ENCODE measurements at places on chromosomes 5 and 9.

DNA sequence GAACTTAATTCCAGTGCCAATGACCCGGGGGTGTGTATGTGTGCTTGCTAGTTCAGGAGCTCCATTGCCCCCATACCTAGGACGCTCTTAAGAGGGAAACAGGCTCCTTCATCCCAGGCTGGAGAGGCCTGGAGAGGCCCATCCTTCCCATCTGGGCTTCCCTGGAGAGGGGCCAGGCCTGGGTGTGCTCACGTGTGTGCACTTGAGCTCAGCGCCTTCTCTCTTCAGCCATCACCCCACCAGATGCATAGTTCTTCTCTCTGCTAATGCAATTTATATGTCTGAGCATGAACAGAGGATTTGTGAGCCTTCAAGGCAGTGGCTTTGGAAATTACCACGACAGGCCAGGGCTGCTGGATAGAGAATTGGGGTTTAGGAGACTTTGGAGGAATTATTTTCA lies 48.6 kb upstream of the SHB start:
- DNase-seq, result no peak

- no peak for DNase-seq
Measured at GRCh38 chr9:119375892-119376291, 6.7 kb upstream of the BRINP1 start.

- DNase-seq, result no peak
Measured at GRCh38 chr5:139642213-139642612, 5.9 kb upstream of the CXXC5 start.

DNA sequence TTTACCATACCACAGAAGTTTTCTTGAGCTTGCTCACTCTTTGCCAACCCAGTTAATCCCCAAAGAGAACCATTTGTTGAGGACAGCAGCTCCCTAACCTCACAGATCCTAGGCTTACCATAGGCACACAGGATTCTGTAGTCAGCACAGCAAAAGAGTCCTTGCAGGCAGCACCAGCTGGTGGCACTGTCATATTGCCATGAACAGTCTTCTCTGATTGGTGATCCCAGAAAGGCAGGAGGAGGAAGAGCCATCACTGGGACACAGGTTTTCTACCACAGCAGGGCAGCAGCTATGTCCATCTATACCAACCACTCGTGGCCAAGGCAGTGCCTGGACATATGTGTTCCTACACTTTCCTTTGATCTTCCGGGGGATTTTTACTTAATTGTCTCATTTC lies 297.1 kb upstream of the CD180 start:
- no peak for DNase-seq

- no peak for DNase-seq
Measured at GRCh38 chr5:122699201-122699600, 75.7 kb upstream of the SNX2 start.

GRCh38 chr5:136598802-136599404 lies 233.6 kb upstream of the TRPC7 start:
- no peak for DNase-seq

- no peak for DNase-seq
Measured at GRCh38 chr5:172178301-172178987, 9.6 kb downstream of the STK10 start.

- DNase-seq, result no peak
Measured at GRCh38 chr5:119339344-119339743, 16.5 kb upstream of the TNFAIP8 start.

DNA sequence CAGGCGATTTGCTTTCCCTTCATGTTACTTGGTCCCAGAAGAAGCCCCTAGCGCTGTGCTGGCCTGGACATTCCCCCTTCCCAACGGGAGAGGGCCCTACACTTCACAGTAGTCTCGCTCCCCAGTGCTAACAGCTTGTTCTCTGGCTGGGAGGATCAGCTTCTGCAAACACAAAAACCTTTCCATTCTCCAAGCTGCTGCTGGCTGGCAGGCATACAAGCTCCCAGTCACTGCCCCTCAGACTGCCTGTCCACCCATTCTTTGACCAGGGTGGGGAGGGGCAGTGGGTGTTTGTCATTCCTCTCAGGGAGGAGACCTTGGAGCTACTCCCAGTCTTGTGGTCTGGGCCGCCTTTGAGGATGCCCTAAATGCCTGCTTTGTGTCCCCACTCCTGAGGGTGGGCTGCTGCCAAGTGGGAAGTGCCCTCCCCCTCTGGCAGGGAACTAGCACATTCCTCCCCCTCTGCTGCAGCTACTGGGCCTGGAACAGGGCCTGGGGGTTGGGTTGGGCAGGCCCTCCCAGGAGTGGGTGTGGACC lies 20.8 kb downstream of the ENHO start:
- no peak for DNase-seq

DNA sequence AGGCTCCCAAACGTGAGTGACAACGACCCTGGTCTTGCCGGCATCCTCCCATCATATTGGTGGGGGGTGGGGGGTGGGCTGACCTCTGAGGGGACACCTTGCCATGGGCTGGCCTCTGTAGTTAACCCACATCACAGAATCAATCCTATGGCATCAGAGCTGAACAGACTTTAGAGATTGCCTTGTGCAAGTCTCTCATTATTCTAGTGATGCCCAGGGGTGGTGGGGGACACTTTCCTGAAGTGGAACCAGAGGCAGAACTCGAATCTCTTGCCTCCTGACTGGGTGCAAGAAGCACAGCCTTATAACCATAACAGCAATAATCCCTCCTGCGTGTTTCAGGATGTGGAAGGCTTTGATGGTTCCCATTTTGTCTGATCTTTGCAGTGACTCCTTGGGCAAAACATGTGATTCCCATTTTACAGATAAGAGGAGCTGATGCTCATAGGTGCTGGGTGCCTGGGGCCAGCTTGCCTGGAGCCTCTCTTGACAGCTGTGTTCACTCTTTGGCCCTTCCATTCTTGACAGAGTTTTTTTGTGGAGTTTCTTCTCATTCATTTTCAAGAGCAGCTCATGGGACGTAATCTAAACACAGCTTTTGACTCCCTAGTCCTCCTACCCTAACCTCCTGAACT lies 18.6 kb upstream of the PITX1 start:
- DNase-seq, result no peak

DNA sequence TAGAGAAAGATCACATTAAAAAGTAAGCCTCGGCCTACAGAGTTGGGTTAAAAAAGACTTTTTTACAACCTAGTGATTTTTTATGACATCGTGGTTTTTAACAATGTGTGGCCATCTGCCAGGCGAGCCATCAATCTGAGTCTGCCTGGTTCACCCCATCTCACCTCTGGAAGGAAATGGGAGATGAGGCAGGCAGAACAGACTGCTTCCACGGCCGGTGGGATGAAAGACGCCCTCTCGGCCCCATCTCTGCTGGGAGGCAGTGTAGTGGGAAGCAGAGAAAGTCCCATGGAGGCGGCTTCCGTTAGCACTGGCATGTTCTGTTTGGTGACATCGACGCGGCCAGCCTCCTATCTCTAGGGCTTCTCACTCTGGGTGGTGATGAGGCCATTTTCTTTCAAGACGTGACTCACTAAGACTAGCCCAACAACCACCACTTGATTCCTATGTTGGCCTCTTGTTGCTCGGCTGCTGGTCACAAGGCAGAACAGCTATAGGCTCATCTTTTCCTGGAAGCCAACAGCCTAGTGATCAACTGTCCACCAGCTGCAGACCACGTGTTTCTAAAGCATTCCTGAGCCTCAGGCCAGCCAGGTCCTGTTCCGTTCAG lies 132.4 kb upstream of the OTULINL start:
- DNase-seq, result no peak

DNA sequence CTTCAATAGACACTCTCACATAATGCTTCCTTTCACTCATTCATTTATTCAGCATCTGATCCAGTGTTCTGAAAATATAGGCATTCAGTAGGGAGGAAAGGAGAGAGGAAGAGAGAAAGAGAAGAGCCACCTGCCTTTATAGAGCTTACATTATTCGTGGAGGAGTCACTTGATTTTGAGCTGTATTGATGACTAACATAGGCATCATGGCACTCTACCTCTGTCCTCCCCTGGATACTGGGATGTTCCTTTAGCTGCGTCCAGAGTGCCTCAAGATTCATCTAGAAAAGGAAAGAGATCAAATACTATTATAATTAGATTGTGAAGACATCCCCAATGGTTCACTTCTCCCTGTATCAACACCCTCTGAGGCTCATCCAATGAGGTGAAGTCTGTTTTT lies 345.1 kb downstream of the SPATA31D1 start:
- no peak for DNase-seq

GRCh38 chr5:53323943-53324642 lies 156.3 kb upstream of the FST start:
- DNase-seq, result no peak

DNA sequence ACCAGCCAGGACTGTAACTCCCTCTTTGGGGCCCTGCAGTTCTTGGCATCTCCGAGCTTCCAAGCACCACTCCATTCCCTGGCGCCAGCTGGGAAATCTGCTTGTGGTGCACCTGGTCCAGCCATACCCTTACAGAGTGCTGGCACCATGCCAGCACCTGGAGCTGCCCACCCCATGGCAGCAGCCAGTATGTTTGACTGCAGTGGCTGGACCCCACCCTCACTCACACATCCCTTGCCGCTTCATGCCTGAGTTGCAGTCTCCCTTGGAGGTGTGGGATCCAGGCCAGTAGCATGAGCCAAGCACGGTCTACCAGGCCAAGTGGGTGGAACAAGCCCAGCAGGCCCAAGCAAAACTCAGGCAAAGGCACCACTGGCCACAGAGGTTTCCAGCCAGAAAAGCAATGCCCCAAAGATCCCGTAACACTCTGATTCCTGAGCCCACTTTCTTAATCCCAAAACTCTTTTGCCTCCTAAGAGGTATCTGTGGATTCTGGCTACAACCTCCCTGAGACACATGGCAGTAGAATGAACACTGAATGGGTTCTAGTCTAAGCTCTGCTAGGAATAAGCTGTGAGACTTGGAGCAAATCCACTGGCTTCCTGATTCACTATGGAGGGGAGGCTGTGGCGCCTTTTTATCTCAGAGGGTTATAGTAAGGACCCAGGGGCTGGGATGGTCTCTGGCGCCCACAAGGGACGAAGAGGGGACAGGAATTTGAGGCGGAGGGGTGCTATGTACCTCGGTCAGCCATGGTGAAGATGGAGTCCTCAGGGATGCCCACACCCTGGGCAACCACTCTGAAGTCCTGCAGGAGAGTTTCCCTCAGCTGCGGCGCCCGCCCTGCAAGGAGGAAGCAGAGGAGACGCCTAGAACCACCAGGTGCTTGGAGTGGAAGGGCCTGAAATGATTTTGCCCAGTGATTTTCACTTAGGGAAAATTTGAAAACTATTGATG lies 5.6 kb downstream of the AMBP start:
- no peak for DNase-seq

DNA sequence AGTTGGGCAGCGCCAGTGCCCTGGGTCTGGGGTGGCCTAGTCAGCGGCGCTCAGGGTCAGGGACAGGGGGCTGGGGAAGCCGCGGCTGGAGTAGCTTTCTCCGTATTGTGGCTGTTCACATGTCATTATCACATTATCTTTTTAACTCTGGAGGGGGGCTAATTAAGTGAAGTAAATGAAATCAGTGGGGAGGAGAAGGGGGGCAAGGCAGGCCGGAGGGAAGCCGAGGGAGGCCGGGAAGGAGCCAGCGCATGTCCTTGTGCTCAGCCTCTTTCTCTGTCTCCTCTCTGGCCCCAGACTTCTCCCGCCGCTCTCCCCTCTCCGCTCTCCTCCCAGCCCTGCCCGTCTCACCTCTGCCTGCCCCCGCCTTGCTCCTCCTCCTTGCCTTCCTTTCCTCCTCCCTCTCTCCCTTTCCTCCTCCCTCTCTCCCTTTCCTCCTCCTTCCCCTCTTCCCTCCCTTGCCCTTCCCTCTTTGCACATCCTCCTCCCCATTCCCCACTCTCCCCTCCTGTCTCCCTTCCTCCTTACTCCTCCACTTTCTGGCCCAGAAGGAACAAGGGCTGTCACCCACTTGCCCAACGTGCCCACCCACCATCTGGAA lies 38.7 kb downstream of the ASS1 start:
- no peak for DNase-seq

- DNase-seq, result no peak
Measured at GRCh38 chr5:1936901-1937300, 54.2 kb upstream of the IRX4 start.

GRCh38 chr5:100464418-100464817 lies 70.8 kb upstream of the FAM174A start:
- DNase-seq, result no peak

- no peak for DNase-seq
Measured at GRCh38 chr5:103037673-103038455, 82.1 kb downstream of the GIN1 start.

- DNase-seq, result no peak
Measured at GRCh38 chr9:7707934-7708333, 91.6 kb downstream of the DMAC1 start.

- DNase-seq, result no peak
Measured at GRCh38 chr5:132668706-132669454, 4.9 kb upstream of the IL4 start.

DNA sequence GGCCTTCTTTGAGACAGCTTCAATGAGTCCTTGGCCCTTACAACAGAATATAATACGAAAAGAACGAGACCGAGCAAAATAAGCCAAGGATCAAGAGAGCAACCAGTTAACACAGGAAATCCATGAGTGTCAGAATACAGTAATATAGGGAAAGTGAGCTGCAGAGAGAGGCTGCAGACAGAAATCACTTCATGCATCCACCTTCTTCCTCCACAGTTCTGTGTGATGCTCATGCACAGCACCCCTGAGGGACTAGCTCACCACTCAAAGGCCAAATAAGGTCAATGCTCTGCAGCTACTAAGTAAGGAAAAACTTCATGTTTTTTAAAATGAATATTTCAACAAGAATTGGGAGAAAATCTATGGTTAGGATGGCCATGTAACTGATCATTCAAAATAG lies 257.1 kb downstream of the MCTP1 start:
- no peak for DNase-seq

- DNase-seq, result no peak
Measured at GRCh38 chr9:97441729-97442128, 29.8 kb downstream of the TDRD7 start.

GRCh38 chr9:114592356-114592755 lies 4.8 kb downstream of the ATP6V1G1 start:
- DNase-seq, result peak; percentile 34

DNA sequence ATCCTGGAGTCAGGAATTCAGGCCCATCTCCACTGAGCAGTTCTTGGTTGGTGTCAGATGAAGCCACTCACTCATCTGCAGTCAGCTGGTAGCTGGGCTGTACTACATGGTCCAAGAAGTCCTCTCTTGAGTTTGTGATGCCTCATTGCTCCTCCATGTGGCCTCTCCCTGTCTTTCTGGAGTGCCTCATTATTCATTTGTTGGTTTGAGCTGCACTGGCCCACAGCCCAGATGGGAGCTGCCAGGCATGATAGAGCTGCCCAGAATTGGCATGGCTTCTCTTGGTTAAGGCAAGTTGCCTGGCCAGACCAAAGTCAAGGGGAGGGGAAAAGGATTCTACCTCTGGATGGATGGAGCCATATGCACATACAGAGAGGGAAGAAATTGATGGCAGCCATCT lies 8.0 kb downstream of the PTCD2 start:
- DNase-seq, result no peak

- DNase-seq, result no peak
Measured at GRCh38 chr5:10303699-10304170, 4.0 kb downstream of the CMBL start.

DNA sequence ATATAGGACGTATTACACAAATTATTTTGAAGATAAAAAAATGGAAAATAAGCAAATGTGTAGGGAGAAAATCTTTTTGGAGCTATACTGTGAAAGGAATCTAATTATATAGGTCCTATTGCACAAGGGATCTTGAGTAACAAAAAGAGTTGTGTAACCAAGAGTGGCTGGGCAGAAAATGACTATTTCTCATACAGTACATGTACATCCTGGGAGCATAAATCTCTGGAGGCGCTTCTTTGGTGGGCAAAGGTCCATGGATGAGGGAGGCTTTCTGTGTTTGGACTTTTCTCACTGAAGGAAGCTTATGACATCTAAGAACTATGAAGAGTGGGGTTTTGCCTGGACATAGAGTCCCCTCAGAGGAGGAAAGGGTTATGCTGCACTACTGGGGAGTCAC lies 29.8 kb downstream of the ANKS6 start:
- no peak for DNase-seq
